Skeletal muscle cell (primary cell): ENCODE measurements at places on chromosomes 1 and 21.

DNA sequence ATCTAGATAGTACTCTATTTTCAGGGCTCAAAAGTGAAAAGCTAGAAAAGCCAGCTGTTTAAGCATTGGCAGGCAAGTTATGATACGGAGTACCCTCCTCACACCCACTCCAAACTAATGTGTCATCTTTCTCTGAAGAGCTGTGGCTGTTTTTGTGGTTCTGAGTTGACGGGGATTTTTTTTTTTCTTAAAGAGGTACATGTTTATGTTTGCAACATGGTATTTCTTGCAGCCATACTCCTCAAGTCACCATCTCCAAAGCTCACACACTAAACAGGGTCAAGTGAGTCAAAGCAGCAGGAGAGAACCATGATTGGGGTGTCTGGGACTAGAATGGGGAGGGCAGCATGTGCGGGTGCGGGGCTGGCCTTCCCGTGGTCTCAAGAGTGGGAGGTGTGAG, 347.2 kb downstream of the DISC1 start:
- DNase-seq = no peak

DNA sequence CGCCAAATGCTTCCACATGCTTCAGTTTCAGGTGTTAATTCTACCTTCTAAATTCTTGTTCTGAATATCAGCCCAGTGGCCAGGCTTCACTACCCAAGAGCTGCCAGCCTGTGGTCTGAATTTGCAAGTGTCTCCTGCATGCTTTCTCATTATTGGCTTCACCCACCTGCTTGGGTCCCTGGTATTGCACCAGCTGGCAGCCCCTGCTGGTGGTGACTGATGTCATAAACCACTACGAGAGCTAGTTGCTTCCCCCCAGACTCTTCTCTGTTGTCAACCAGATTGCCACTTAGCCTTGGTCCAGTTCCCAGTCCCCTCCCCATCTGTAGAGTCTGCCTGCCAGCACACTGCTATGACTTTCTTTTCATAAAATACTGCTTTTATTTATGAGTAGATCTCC, 197.7 kb upstream of the DUSP10 start:
- no peak for DNase-seq

DNA sequence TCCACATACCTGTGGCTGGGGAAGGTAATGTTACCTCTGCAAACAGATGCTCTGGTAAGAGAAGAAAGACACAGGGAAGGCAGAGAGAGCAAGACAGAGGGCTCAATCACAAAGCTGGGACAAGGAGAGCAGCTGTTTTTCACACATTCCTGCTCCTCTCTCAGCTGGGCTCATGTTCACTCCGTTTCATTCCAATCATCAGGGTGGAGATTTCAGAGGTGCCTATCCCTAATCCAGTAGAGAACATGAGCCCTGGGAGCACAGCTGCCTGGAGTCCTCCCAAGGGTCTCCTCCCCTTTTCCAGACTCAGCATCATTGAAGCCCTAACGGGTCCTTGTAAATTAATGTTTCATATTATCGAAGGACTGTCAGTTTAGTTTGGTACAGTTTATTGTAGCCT, 19.4 kb downstream of the GADD45A start:
- no peak for DNase-seq

GRCh38 chr1:223258751-223259198, 105.2 kb downstream of the SUSD4 start:
- DNase-seq = peak; percentile 39

- DNase-seq = no peak
These were observed 258.3 kb upstream of the TMPRSS15 start for GRCh38 chr21:18661842-18662241.

GRCh38 chr1:203702130-203702577, 62.8 kb upstream of the LAX1 start:
- DNase-seq = no peak

DNA sequence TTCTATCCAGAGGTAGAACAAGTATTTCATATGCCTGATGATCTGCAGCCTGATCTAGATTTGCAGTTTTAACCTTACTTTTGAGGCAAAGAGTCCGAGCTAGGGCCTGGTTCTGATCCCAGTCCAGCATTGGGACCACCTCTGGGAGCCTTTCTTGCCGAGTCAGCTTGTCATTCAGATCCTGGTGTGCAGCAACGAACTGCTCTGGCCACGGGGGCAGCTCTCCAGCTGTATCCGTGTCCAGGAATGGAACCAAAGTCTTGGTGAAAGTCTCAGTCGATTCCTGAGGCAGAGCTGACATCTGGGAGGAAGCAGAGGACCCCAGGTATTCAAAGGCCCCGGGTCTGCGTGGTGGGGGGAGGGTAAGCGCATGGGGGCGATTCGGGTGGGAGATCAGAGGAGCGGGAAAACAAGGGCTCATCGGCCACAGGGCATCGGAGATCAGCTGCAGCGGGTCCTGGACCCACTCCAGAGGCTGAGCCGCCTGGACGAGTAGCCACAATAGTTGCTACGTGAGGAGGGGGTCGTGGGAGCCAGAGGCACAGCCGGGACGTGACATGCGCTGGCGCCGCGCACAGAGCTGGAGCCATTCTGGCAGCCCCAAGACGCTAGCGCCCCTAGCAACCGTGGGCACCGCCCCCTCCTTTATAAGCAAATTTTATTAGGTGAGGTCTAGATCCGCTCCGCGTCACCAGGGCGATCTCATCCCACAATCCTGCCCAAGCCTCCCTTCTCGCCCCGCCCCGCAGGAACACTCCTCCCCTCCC, 32.4 kb upstream of the BSDC1 start:
- no peak for DNase-seq

GRCh38 chr1:35499231-35499630, 58.0 kb downstream of the KIAA0319L start:
- DNase-seq = no peak

GRCh38 chr21:28196981-28197380, 795.7 kb downstream of the LTN1 start:
- no peak for DNase-seq

GRCh38 chr1:116889380-116889779, 20.3 kb upstream of the PTGFRN start:
- DNase-seq = no peak

- DNase-seq = no peak
These were observed 2.0 kb upstream of the C1orf174 start for GRCh38 chr1:3902111-3902511.

DNA sequence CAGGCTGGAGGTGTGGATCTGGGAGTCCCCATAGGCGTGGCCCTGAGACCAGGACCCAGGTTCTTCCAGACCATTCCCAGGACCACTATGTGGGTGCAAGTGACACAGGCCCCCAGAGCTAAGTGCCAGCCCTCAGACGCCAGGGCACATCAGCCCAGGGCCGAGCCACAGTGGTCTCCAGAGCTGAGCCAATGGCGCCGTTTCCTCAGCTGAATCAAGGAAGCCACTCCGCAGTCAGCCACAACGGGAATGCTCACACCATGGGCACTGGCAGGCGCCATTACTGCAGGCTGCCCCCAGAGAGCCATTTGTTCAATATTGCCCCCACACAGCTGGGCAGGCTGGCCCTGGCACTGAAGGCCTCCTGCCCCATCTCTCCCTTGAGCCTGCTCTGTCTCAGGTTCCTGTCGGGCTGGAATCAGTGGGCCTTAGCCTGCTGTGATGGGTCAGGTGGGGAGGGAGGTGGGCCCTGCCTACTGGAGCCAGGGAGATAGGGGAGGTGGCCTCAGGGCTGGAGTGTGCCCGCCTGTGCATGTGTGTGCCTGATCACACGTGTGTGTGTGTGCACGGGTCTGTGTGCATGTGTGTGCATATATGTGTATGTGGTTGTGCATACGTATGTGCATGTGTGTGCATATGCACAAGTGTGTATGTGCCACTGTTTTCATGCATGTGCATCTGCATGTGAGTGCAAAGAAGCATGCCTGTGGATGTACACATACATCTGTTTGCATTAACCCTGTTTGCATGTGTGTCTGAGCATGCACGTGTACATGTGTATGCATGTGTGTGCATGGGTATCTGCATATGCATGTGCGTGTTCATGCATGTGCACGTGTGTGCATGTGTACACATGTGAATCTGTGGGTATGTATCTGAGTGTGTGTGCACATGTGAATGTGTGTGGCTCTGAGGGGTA, 6.1 kb downstream of the GJC2 start:
- no peak for DNase-seq

GRCh38 chr1:90823686-90824085, 106.6 kb upstream of the BARHL2 start:
- DNase-seq = no peak

- peak; percentile 96 for DNase-seq
These were observed 19.4 kb upstream of the UBE2U start for GRCh38 chr1:64184003-64184440.

- DNase-seq = no peak
These were observed 8.2 kb upstream of the RNF223 start for GRCh38 chr1:1082239-1082775.

- DNase-seq = no peak
These were observed 42.6 kb downstream of the LMX1A start for GRCh38 chr1:165313903-165314302.

DNA sequence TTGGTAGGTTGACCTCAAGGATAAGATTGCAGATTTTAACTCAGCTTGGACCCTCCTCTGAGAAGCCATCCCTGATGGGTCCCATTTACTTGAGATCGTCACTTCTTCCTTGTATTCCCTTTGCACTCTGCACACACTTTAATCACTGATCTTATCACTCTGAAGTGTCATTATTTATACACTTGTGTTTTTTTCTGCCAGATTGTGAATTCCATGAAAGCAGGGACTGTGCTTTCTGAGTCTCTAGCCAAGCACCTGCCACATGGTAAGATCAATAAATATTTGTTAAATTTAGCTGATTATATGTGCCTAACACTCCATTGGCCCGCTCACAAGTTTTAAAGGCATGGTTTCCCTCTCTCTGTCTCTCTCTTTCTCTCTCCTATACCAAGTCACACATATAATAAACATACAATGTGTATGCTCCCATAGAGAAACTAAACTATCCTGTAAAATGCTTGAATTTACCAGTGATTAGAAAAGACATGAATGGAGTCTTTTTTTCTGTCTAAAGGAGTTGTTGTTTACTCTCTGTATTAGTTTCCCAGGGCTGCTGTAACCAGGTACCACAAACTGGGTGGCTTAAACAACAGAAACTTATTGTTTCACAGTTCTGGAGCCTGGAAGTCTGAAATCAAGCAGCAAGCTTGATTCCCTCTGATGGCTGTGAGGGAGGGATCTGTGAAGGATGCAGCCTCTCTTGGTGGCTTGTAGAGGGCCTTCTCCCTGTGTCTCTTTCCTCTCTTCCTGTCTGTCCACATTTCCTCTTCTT, 105.2 kb upstream of the GADD45A start:
- DNase-seq = no peak

- DNase-seq = no peak
These were observed 38.6 kb upstream of the CR1L start for GRCh38 chr1:207606362-207606755.

GRCh38 chr1:85320371-85321131, 44.1 kb upstream of the BCL10 start:
- DNase-seq = no peak

DNA sequence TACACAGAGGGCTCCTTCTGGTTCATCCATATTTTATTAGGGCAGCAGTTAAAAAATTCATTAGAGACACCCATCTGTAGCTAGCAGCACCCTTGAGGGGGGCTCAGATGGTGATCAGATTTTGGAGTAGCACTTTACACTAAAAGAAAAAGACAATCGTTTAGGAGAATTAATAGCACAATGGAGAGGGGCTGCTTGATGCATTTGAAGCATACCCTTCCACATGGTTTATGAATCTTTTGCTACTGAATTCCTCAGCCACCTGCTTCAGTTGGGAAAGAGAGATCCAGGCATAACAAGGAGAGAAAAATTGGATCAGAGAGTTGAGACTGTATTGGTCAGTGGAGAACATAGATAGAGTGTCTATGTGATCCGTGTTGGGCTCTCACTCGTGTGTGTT, 54.4 kb downstream of the DISC1 start:
- DNase-seq = no peak

DNA sequence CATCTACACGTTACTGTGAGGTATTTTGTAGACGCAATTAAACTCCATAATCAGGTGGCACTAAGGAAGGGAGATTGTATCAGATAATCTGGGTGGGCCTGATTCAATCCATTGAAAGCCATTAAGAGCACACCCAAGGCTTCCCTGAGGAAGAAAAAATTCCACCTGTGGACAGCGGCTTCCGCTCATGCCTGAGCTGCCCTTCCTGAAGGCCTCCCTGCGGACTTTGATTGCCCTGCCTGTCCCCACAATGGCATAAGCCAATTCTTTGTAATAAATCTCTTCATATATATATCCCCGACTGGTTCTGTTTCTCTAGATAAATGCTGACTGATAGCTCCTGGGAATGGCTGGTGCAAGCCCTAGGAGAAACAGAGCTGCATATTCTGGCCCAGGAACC, 138.3 kb downstream of the TGFBR3 start:
- DNase-seq = no peak

DNA sequence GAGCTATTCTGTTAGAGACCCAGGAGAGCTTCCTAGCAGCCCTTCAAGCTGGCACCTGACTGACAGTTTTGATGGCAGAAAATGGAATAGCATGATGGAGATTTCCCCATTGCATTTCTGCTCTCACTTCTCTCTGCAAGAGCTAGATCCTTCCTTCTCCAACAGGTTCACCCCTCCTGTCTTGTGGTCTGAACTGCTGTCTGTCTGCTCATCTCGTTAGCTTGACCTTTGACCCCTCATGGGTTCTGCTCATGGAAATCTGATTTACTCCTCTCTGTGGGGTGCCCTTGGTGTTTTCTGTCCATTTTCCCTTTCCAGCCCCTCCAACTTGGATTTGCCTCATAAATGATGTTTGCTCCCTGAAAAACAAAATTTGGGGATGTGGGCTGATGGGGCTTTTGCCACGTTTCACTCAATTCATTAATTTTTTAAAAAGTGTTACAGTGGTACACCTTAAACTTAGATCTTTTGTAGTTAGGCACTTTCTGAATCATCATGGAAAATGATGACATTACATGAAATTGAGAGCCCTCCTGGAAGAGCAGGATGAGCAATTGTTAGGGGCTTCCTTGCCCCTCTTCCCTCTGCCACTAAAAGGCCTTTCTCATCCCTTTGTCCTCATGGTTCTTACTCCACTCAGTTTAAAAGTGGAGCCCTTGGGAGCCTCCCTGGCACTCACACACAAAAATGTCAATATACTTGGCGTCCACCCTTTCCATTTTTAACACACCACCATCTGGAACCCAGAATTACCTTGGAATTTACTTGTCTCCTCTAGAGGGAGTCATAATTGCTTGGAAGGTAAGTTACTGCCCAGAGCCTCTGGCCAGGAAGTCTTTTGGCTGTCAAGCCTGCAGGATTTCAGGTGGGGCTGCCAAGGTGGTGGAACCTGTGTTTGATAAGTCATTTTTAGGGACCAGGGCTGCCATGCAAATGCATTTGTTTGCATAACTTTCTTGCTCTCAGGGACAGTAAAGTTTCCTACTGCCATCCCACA, 31.9 kb upstream of the IL19 start:
- DNase-seq = no peak

GRCh38 chr1:94582565-94582964, 41.0 kb upstream of the F3 start:
- DNase-seq = no peak
